ENCODE measurements at places on chromosomes 7 and 10.

DNA sequence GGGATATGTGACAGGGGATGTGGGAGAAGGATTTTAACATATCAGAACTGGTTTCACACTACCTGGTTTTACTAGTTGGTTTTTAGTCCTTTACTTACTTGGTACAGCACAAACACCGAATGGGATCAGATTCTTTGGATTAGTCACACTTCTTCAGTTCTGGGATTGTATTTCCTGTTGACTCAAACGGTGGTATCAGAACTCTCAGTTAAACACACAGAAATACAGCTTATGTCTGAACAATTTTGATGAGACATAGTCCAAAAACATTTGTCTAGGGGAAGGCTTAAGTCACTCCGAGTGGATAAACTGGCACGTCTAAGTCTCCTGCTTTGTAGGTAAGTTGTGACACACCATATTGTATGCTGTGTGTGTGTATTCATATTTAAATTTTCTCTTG lies 480.5 kb downstream of the PHTF2 start:
- DNase-seq = no peak

GRCh38 chr10:124266468-124267230 lies 152.1 kb downstream of the OAT start:
- DNase-seq = no peak

- DNase-seq = no peak
These were observed 121.0 kb downstream of the HIP1 start for GRCh38 chr7:75617634-75618234.

DNA sequence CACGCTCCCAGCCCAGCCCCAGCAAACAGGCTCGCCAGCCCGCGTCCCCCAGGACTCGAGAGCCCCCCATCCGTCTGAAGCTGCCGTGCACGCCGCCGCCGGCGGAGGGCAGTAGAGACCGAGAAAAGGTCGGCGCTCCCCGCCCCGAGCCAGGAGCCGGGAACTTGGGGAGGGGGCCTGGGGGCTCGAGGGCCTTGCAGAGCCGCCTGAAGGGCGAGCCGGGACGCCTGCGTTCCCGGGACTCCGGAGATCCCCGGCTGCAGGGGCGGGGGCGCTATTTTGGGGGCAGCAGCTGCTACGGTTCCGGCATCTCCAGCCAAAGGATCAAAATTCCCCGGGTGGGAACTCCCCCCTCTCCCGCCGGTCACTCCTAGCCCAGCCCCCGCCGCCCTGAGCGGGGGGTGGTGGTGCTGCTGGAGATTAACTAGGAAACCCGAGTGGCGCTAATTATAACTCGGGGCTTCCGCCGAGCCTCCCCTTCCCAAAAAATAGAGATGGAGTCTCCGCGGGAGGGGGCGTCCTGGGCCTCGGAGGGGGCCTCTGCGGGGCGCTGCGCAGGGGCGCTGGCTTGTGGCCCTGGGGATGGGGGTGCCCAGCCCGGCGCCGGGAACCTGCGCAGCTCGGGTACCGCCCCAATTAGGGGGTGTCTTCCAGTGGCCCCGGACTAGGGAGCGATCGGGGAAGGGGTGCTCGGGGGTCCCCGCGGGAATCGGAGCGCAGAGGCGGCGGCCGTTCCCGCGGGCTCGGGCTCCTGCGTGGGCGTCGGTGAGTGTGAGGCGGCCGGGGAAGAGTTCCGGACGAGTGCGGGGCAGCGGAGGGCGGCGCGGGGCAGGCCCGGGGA lies 608 bp downstream of the ACHE start:
- peak; percentile 25 for DNase-seq

DNA sequence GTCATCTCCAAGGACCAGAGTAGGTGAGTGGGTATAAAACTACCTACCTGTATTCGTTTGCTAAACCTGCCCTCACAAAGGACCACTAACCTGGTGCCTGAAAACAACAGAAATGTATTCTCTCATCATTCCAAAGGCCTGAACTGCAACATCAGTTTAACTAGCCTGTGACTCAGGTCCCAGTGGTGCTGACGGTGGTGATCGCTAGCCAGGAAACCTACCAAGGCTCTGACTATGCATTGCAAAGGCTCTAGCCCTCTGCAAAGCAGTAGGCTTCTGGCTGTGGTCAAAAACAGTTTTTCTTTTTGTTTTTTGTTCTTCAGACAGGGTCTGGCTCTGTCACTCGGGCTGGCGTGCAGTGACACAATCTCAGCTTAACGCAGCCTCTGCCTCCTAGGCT lies 107.5 kb downstream of the NPTX2 start:
- DNase-seq = no peak

DNA sequence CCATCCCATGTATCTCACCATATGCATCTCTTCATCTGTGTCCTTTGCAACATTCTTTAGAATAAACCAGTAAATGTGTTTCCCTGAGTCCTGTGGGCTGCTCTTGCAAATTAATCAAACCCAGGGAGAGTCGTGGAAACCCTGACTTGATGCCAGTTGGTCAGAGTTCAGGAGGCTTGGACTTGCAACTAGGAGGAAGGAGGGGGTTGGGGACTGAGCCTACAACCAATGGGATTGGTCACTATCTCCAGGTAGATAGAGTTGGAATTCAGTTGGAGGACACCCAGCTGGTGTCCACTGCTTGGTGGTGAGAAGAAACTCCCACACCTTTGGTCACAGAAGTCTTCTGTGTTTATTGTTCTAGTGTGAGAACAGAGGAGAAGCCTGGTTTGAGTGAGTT lies 38.3 kb upstream of the PRKCQ start:
- DNase-seq = no peak

DNA sequence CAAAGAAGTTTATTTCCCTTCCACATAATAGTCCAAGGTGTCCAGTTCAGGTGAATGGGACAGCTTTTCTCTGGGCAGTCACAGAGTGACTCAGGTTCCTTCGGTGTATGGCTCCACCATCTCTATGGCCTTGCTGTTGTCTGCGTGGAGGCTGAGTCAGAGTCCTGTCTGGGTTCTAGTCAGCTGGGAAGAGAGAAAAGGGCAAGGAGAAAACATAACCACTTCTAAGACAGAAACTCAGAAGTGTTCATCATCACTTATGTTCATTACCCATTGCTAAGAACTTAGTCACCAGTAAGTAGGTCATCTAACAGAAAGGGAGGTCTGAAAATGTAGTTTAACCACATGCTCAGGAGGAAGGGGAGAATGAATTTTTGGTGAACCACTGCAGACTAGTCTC lies 32.4 kb upstream of the CCDC7 start:
- no peak for DNase-seq

DNA sequence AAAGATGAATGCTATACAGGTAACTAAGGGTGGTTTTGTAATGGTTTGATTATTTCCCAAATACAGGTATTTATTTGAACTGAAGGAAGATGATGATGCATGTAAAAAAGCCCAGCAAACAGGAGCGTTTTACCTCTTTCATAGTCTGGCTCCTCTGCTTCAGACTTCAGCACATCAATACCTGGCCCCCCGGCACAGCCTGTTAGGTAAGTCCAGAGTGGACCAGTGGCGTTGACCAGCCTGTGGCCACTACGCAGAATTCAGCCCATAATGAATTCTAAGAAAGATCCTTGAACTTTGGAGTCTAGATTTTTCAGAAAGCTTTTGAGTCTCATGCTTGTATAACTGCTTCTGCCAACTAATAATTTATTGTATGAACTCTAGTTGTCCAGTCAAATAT lies 9.7 kb downstream of the NUDT13 start:
- no peak for DNase-seq

DNA sequence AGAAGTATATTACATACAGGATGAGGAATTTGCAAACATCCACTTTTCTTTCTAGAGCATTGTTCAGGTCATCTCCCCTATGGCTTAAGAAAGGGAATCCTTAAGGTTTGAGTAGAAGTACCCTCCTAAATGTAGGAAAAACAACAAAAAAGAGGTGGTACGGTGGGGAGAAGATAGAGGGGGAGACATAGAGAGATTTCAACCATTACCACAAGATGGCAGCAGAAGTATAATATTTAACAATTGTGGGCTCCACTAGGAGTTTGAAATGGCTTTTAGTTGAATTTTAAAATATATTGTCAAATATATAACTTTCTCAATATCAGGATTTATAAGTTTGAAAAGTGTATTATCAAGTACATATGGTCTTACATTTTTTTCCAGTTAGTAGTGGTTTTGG lies 72.7 kb upstream of the PRKG1 start:
- no peak for DNase-seq

DNA sequence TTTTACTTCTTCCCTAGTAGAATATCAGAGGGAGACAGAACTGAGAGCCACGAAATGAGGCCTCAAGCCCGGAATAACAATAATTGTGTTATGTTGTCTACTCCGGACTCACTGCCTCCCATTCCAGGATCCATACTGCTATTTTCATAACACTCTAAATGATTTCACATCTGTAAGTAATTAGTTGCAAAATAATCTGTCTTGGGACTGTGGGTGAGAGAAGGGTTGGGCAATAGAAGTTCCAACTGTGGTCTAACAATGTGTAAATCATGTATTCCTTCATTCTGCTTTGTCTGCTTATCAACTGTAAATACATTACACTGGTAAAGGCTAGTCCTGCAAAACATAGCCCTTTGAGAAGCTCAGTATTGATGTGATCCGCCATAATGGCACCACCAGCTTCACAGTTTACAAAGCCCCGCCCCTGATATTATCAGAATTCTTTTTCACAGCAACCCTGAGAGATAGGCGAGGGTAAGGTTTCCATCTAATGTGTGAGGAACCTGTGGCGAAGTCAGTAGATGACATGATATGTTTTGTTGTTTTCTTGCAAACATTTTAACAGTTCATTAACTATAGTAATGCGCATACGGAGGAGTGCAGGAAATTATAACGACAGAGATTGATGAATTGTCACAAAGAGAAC lies 265.7 kb upstream of the BMPER start:
- no peak for DNase-seq

GRCh38 chr10:59991661-59992060 lies 85.3 kb upstream of the CCDC6 start:
- peak; percentile 8 for DNase-seq

DNA sequence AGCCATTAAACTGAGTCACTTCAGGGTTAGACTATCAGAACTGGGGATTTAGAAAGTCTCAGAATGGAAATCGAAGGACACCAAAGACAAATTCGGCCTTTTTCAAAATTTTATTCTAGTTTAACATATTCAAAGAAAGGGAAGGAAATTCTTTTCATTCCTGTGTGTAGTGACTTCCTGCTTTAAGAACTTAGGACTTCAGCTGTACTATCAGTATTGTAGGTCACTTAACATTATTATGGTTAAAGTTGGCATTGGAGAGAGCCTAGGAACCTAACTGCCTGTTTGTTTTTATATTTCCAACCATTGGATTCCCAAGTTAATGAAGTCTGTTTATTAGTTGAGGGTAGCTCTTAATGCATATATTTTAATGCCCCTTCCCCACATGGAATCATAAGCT lies 63.7 kb downstream of the PTEN start:
- no peak for DNase-seq

DNA sequence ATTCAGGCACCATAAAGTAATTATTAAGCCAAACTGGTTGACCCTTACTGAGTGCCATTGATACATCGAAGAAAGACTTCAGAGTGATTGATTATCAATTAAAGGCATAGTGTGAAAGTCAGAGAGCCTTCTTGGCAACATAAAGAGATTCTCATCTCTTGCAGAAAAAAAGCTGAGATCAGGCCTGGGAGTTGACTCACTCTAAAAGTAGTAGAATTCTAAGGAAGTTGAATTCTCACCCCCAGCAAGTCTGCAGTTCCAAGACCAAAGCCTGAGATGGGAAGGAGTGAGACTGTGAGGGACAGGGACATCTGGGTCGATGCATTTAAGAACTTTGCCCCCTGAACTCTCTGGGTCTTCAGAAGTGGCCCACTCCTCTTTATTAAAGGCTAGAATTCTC lies 21.6 kb upstream of the ERCC6 start:
- DNase-seq = no peak

DNA sequence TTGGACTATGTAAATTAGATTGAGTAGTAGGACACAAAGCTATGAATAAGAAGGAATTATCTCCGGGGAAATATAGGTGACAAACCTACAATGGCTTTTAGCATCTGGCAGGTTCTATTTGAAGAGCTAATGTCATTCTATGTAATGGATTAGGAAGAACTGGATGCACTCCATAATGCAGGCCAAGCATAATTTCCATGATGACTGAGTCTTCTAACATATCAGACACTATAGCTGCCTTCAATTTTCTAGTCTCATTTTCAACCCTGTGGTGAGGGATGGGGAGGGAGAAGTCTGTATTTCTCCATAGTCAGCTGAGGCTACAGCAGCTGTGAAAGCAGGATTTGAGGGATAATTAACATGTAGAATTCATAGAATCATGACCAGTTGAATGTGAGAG lies 390.4 kb upstream of the LRRTM3 start:
- no peak for DNase-seq

GRCh38 chr7:25854608-25855497 lies 297.1 kb upstream of the NFE2L3 start:
- peak; percentile 98 for DNase-seq

DNA sequence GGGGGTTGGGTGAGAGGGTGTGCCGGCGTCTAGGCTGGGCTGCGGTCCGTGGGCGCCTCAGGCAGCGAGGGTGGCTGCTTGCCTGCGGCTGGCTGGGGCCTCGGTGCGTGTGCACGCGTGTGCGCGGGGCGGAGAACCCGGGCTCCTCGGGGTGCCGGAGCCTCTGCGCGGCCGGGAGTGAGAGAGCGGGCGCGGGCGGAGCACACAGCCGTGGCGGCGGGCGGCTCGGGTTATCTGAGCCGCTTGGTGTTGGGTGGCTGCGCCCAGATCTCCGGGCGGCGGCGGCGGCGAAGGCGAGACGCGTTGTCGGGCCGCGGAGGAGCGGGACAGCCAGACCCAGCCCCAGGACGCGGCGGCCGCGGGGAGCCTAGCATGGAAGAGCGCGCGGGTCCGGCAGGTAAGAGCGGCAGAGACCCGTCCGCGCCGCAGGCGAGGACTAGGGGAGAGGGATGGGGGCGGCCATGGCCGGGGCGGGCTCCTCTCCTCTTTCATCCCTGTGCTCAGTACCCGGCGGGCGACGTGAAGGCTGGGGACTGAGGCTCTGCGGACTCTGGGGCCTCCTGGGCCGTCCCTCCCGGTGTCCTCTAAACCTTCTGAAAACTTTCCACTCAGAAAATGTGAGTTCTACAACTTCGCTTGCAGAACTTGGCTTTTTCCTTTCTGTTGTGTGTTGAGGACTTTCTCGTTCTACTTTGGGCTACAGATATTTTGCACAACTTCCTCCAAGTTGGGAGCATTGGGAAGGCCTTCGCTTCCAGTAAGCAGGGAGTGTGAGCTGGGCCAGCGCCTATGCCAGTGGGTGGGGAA lies 9.8 kb upstream of the PAX2 start:
- no peak for DNase-seq

GRCh38 chr10:62817766-62818425 lies 1.7 kb upstream of the EGR2 start:
- peak; percentile 69 for DNase-seq

- no peak for DNase-seq
These were observed 970.2 kb downstream of the SORCS3 start for GRCh38 chr10:105611244-105611798.

- no peak for DNase-seq
These were observed 1.7 kb upstream of the FGFR2 start for GRCh38 chr10:121599947-121600346.

GRCh38 chr10:66622050-66622449 lies 303.8 kb upstream of the LRRTM3 start:
- DNase-seq = no peak

- DNase-seq = no peak
These were observed 19.9 kb upstream of the HSPB1 start for GRCh38 chr7:76282344-76283253.

All from COR-L47 (cell line).